ENCODE measurements at places on chromosomes 2 and 18. TPM values are rescaled to one million over a fixed set of nuclear protein-coding genes. Genes with fewer than 3 reads are reported as not detected.

Gene IL36A
- not detected for total RNA-seq

Gene TDRD15
- not detected for total RNA-seq

Gene SLC9A4
- total RNA-seq, result not detected

Gene ZSCAN30
- total RNA-seq, result 9.0 TPM

Gene RASGRP3
- 0.25 TPM for total RNA-seq

Gene CHST10
- total RNA-seq, result 4.1 TPM

Gene MC5R
- total RNA-seq, result not detected

Gene VWA3B
- not detected for total RNA-seq

Gene HSBP1L1
- total RNA-seq, result 26.1 TPM

Gene GAREM1
- total RNA-seq, result 2.3 TPM

Gene IL1F10
- not detected for total RNA-seq

Gene NCKAP5
- 3.0 TPM for total RNA-seq

Gene NLRC4
- not detected for total RNA-seq

Gene SLC25A12
- 17.4 TPM for total RNA-seq

Gene SP140
- total RNA-seq, result 1.1 TPM

Gene FIGN
- 4.4 TPM for total RNA-seq

Gene DLX2
- total RNA-seq, result 1.4 TPM

Gene ZCCHC2
- 16.2 TPM for total RNA-seq

Gene MERTK
- 0.07 TPM for total RNA-seq

Gene NGEF
- total RNA-seq, result not detected

Gene KRTCAP3
- 40.2 TPM for total RNA-seq

Gene HOXD12
- not detected for total RNA-seq

Gene DUSP19
- 1.0 TPM for total RNA-seq

Gene HOXD3
- total RNA-seq, result 0.32 TPM

Gene NEUROD1
- not detected for total RNA-seq

Gene LIMS4
- 1.0 TPM for total RNA-seq

Gene ZFP36L2
- 137 TPM for total RNA-seq

Gene FEV
- total RNA-seq, result not detected

Gene MYO5B
- 8.4 TPM for total RNA-seq

Gene TLX2
- total RNA-seq, result not detected

Gene FAM124B
- total RNA-seq, result not detected

Gene GPAT2
- total RNA-seq, result 2.8 TPM

Gene ASB1
- total RNA-seq, result 34.3 TPM

Gene MAPK4
- total RNA-seq, result not detected

Gene UGT1A4
- total RNA-seq, result 0.34 TPM

Gene SH3BP4
- 45.9 TPM for total RNA-seq

Gene MOGAT1
- total RNA-seq, result not detected

Gene IKZF2
- total RNA-seq, result 8.1 TPM

Gene PSD4
- 38.2 TPM for total RNA-seq

Gene ACTR1B
- 59.1 TPM for total RNA-seq

Gene IL36RN
- 0.88 TPM for total RNA-seq

Gene COL4A3
- total RNA-seq, result 0.34 TPM

Gene FAM210A
- 27.9 TPM for total RNA-seq

Gene PPP4R3B
- total RNA-seq, result 34.4 TPM

Gene PAX8
- total RNA-seq, result 7.0 TPM

Gene MSH2
- 38.3 TPM for total RNA-seq

Gene FLACC1
- total RNA-seq, result 0.39 TPM

Gene GPATCH11
- 7.4 TPM for total RNA-seq

Gene DNAJC5G
- not detected for total RNA-seq

Gene CCDC85A
- total RNA-seq, result 0.03 TPM

Gene PHLPP1
- total RNA-seq, result 9.5 TPM

Gene ALPG
- total RNA-seq, result not detected

Gene NMUR1
- not detected for total RNA-seq

Gene POTEI
- not detected for total RNA-seq

Gene SEPTIN10
- 100 TPM for total RNA-seq

Gene CDH19
- total RNA-seq, result not detected
